ENCODE measurements at places on chromosomes 2 and 18.

GRCh38 chr18:35467624-35468016 is 30.1 kb downstream of the INO80C start:
- DNase-seq, result no peak

DNA sequence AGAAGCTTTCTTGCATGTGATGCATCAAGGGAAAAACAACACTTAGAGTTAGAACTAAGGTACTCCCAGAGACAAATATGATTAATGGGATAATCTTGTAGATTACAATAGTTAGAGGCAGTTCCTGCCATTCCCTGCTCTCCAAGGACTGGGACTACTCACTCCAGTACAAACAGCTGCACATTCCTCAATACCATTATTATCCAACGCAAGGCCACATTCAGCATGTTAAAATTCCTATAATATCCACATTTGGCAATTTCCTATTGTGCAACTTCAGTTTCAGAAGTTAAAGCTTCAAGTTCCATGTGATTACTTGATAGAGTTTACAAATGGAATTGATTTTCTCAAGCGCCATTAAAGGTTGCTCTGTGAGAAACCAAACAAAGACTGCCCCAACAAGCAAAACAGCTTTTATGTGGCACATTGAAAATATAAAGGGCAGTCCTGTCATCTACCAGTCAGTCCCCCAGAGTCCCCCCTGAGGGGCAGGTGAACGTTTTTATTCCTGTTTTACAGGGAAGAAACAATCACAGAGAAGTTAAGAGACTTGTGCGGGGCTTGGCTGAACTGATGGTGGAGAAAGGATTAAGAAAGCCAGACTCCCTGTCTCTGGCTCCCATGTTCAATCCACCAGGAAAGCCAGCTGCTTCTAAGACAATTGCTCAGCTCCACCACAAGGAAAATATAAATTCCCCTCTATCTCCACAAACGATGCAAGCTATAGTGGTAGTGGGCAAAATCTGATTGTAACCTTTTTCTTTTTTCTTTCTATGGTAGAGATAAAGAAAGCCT is 72.6 kb downstream of the TXNL1 start:
- peak; percentile 65 for DNase-seq

GRCh38 chr2:149329068-149329467 is 1.3 kb upstream of the LYPD6 start:
- no peak for DNase-seq

GRCh38 chr2:160859096-160859495 is 301.1 kb upstream of the TANK start:
- DNase-seq, result peak; percentile 48

DNA sequence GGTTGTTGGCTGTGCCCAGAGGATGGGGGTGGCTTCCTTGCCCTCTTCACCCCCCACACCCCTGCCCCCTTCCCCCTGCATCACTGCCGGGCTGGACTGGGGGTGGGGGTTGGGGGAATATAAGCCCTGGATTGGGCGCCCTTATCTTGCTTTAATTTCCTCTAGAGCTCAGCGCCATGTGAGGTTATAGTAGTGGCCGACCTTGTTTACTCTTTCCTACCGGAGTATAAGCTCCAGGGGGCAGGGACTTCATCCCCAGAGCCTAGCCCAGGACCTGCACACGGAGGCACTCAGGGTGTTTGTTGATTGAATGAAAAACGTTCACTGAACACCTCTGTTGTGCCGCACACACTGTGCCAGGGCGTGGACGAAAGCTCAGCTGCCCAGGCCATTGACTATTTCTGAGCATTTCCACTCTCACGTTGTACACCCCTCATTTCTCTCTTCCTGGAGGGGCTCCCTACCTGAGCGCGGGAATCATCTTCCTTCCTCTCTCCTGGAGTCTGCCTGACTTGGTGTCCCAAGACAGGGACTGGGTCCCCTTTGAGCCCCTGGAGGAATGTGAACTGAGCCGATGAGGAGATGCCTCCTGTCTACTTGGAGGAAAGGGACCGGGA is 9.3 kb upstream of the SPATA3 start:
- DNase-seq, result no peak
